Astrocyte of the spinal cord (primary cell): ENCODE measurements at places on chromosomes 5 and 9.
A peak's percentile ranks its signal among the peaks of the same experiment; 100 is the strongest.

DNA sequence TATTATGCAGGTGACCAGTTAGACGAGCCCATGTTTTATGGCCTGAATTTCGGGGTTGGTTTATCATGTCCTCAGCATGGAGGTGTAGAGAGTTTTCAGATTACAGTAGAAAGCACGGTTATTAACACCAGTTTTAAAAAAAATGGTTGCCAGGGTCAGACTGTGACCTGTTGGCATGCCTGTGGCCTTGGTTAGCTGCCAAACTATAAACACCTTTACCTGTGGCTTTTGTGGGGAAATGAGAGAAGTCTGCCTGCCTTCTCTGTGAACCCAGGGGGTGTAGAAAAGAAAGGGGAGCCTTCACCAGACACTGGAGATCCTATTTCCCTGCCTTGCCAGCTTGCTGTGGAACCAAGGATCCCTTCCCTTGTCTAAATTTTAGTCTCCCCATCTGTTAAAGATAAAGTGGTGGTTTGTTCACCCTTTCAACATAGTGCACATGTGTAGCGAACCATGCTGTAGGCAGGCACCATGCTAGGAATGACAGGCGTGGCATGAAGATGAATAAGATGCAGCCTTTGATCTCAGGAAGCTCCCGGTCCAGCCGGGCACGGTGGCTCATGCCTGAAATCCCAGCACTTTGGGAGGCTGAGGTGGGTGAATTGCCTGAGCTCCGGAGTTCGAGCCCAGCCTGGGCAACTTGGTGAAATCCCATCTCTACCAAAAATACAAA lies 6.1 kb upstream of the PHF19 start:
- no peak for DNase-seq

GRCh38 chr9:124467410-124468060 lies 17.3 kb downstream of the ADGRD2 start:
- no peak for DNase-seq

DNA sequence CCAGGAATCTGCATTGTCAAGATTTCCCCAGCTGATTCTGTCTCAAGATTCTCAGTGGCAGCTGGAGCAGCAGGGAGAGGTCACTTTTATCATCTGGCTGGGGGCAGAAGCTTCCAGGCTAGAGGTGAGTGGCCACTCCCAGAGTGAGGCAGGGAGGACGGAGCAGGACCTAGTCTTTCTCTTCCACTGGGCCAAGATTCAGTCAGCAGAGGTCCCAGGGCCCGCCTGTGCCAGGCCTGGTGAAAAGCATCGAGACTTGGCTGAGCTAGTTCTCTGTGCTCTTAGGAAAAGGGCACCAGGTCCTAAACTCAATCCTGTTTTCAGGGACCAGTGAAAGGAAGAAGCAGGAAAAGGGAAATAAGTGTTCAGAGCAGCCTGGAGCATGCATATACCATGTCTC lies 46.6 kb downstream of the IRX1 start:
- no peak for DNase-seq

DNA sequence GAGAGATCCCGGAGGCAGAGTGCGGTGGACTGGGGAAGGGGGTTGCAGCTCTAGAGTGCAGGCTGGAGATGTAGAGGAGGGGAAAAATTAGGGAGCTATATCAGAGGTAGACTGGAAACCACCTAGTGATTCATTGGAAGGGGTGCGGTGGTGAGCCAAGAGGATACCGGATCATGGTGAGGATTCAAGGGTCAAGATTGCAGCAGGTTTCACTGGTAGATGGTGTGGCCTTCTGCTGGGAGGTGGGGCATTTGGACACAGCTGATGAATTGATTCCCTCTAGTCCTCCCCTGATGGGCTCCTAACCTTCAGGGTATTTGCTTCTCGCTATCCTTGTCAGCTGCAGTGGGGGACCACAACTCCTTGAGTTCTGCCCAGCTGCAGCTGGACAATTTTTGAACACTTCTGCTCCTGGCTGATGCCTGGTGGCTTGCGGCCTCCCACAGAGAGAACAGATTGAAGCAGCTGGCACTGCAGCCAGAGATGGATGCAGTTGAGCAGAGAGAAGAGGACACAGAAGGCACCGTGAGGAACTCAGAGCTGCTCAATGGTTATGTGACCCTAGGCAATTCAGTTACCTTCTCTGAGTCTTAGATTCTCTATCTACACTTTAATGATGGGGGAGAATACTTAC lies 134.4 kb upstream of the ABCA1 start:
- no peak for DNase-seq

DNA sequence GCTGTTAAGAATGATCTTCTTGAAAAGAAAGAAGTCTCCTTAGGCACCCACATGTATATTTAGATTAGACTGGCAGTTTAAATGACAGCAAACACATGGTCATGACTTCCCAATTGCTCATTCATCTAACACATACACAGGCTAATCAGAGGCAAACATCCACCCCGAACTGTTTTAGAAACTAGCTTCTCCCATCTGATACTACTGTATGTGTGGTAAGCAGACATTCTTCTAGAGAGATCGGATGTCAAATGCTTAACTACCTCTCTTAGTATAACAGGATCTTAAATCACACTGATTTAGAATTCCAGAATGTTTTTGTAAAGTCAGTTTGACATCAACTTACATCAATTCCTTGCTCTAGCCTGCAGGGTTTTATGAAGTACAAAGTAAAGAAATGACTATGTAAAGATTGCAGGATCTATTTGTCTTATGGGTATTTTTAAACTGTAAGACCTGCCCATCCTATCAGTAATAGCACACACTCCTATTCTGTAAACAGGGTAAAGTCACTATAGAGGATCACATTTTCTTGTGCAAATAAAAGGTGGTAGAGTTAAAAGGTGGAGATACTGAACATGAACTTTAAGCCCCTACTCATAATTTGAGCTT lies 239.7 kb downstream of the MLLT3 start:
- DNase-seq = peak; percentile 54

- no peak for DNase-seq
These were observed 245.3 kb downstream of the SH3GL2 start for GRCh38 chr9:17824191-17824590.

- DNase-seq = no peak
These were observed 27.1 kb downstream of the TMEM267 start for GRCh38 chr5:43456556-43456955.

DNA sequence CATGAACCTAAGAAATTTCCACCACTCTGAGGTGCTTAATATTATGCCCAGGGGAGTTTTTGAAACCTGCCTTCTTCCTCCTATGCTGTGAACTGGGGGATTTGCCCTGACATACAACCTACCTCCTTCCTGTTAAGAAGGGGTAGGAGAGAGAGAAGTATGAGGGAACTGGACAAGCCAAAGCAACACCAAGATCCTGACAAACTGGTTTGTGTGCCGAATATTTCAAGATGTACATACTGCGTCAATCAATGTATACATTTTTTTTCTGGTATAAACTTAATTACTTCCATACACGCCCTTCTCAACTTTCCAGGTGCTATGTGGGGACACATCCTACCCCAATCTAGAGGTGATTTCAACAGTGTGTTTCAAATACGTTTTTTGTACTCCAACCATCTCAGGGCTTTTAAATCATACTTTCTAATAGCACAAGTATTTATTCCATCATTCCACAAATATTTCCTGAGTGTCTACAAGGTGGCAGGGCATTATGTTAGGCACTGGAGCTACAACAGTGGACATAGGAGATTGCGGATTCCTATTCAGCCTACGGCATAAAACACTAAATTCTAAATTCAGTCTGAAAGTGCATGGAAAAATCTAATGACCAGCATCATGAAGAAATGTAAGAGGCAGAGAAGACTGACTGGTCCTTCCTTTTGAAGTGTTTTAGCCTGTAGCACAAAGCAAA lies 70.1 kb upstream of the IFNK start:
- no peak for DNase-seq
